ENCODE measurements at places on chromosomes 3 and 15.
A peak's percentile ranks its signal among the peaks of the same experiment; 100 is the strongest.

GRCh38 chr15:99426431-99427105 is 139.2 kb upstream of the MEF2A start:
- DNase-seq, result peak; percentile 61

DNA sequence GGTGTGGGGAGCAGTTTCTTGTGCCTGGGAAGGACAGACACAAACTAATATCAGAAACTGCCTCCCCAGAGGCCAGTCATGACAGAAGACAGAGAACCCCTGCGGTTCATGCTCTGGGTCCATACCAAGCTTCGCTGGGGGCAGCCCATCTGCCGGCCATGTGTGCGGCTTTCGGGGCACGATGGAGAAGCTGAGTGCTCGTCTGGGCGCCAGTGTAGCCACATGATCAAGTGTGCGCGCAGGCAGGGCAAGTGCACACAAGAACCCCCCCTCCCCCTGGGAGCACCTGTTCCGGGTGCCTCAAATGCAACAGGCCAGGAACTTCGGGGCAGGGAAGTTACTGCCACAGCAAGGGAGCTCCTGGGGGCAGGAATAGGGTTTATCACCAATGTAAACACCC is 1.8 kb downstream of the ADAMTS17 start:
- no peak for DNase-seq

- no peak for DNase-seq
These were observed 2.0 kb downstream of the FOXL2NB start for GRCh38 chr3:138949002-138949418.

- no peak for DNase-seq
These were observed 263.0 kb downstream of the EBLN2 start for GRCh38 chr3:73324203-73325155.

GRCh38 chr3:45929042-45929679 is 14.1 kb upstream of the CXCR6 start:
- no peak for DNase-seq

GRCh38 chr15:48498828-48499227 is 146.7 kb downstream of the FBN1 start:
- no peak for DNase-seq

DNA sequence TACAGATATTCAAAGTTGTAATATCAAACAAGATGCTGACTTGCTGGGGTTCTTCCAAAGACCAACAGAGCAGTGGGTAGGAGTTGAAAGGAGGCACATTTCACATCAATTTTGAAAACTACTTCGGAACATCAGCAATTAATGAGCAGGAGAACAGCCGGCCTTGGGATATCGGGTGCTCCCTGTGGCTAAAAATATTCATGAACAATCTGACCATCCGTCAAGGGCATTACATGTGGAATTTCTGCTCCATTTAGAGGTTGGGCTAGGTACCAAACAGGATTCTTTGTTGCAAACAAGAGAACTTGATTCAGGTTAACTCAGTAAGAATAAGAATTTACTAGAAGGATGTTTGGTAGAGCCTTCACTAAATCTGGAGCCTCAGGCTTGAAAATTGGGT is 223.9 kb downstream of the RYR3 start:
- DNase-seq, result no peak

- DNase-seq, result no peak
These were observed 245.6 kb upstream of the TRIM42 start for GRCh38 chr3:140432229-140432669.

DNA sequence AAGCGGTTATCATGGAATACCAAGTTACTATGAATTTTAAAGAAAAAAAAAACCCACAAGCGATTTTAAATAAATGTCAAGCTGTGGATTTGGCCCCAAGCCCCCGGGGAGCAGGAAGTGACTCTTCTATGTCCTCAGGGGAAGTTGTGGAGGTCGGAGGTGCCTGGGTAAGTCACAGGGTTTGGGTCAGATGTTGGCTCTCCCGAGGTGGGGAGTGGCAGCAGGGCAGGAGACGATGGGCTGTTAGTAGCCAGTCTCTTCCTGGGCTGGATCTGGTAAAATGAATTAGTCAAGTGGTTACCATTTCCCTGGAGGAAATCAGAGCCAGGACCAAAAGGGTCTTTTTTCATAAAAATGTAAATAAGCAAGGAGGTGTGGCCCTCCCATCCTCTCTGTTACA is 316.7 kb downstream of the TLE3 start:
- DNase-seq, result no peak

- no peak for DNase-seq
These were observed 204.4 kb downstream of the RYR3 start for GRCh38 chr15:33515121-33515520.

GRCh38 chr3:168085491-168086119 is 10.1 kb downstream of the GOLIM4 start:
- no peak for DNase-seq

DNA sequence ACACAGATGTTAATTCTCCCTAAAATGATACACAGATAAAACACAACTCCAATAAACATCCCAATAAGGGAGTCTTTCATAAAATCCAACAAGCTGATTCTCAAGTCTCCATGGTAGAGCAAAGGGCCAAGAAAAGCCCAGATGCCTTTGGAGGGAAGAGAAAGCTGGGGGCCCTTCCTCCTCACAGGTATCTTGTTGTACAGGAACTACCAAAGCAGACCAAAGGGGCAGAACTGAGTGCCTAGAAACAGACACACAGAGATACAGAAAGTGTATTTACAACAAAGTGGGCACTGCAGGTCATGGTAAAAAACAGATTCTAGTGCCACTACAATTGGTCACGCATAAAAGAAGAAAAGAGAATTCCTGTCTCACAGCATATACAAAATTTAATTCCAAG is 87.2 kb upstream of the NSMCE3 start:
- DNase-seq, result no peak

DNA sequence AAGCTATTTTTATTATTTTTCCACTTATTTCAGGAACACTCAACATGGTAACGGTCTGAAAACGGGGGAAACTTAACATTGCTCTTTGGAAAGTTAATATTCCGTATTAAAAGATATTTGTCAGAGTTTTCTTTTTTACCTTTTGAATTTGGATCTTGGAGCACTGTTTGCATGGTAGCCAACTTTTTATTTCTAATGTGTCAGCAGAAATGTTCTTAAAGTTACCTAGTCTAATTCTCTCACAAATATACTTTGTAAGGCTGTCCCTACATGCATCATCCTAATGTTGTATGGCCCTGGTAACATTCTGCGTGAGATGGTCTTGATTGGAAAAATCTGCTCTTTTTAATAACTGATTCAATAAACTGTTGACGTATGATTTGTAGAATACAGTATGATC is 719.5 kb downstream of the FHIT start:
- DNase-seq, result no peak

- DNase-seq, result peak; percentile 34
These were observed 20.9 kb downstream of the CD276 start for GRCh38 chr15:73704869-73705645.

DNA sequence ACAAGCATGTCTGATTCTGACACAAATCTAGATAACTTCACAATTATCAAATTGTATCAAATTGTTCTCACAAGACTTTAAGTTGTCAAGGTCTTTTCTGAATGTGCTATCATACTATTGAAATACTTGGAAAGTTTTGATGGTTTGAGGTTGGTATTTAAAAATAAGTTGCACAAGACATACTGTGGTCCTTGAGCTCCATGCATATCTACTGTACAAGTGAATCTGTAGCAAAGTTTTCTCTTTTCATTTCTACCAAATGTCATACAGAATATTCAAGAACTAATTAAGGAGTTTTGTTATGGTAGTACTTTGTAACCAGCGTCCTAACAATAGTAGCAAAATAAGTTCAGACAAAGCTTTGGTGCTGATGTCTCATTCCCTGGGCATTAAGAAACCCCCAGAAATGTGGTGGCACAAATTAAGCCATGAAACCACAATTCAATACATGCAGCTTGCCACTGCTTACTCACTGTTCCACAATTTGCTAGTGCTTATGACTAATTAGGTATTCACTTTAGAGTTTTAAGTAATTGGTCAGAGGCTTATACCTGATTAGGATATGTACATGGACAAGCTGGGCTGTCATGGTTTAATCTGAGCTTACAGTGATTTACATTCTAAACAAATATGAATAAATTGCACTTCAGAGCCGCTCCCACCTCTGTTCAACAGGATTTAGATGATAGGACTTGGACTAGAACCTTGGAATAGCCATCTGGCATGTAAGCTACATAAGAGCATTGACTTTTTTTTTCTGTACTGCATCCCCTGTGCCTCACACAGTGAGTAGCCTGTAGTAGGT is 8.8 kb downstream of the TBC1D23 start:
- peak; percentile 99 for DNase-seq

GRCh38 chr3:133384331-133385027 is 15.4 kb upstream of the BFSP2 start:
- DNase-seq, result peak; percentile 44

- no peak for DNase-seq
These were observed 450.1 kb upstream of the THBS1 start for GRCh38 chr15:39130556-39131379.

- DNase-seq, result no peak
These were observed 43.5 kb downstream of the SLC41A3 start for GRCh38 chr3:126040386-126040785.

DNA sequence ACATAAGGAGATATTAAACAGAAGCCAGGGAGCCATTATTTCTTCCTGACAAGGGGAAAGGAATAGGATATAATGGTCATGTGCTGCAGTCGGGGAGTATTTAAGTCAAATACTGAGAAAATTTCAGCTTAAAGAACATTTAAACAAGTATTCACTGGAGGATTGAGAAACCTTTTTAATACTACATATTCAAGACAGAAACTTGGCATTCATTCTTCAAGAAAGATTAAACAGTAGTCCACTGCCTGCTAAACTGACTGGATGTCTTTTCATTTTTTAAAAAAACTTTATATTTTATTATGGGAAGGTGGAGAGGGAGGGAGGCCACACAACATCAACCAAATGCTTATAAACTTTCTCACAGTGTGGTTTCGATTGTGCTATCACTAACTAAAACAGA is 107.4 kb upstream of the CBLB start:
- peak; percentile 76 for DNase-seq

Data from amniotic epithelial cell (primary cell).